ENCODE measurements at places on chromosomes 13 and 19.
A peak's percentile ranks its signal among the peaks of the same experiment; 100 is the strongest.

- DNase-seq = no peak
Observed at GRCh38 chr13:86541461-86541860, 742.2 kb upstream of the SLITRK6 start.

DNA sequence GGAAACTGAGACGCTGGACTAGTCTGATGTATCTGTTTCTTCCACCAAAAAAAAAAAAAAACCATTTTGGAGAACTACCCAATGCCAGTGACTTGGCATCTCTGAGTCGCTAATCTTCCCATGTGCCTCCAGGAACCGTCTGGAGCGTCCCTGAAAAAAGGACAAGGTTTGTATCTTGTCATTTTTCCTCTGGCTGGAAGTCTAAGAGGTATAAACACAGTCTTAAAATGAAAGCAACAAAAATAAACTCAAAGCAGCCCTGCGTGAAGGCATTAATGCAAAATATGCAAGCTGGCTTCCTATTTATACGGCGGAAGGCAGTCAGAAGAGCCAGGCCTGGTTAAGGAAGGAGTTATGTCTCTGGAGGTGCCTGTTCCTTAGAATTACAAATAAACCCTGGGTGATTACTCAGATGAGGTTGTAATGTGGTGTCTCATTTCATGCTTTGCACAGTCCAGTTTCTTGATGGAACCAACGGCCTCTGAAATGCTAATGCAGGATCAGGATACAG is 20.3 kb downstream of the ACTN4 start:
- DNase-seq = no peak

- DNase-seq = no peak
Observed at GRCh38 chr13:92313382-92313781, 913.2 kb upstream of the GPC6 start.

GRCh38 chr19:11324079-11324661 is 15.3 kb downstream of the RAB3D start:
- no peak for DNase-seq

GRCh38 chr13:76890021-76890420 is 3.8 kb upstream of the KCTD12 start:
- no peak for DNase-seq

DNA sequence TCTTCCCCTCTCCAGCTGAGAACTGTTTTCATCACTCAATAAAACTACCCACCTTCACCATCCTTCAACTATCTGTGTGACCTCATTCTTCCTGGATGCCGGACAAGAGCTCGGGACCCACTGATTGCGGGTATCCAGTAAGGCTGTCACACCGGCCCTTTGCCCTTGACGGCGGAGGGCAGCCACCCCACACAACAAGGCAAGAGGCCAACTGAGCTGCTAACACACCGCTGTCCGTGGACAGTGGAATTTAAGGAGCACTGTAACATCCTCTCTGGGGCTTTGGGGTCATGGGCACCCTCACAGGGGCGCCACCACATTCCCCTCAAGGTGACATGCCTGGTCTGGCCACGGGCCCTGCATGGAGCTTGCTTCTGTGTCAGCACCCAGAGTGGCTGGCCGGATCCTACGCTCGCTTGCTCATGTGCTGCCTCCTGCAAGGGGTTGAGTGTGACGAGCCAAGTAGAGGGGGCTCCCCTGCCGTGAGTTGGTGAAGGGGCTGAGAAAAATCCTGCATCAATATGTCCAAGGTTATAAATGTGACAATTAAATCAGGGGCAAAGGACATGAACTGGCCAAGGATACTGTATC is 31.4 kb downstream of the LHFPL6 start:
- no peak for DNase-seq

- DNase-seq = no peak
Observed at GRCh38 chr19:39996218-39996810, 546 bp upstream of the ZNF546 start.

- no peak for DNase-seq
Observed at GRCh38 chr13:81874253-81874652, 1533.3 kb upstream of the SPRY2 start.

- no peak for DNase-seq
Observed at GRCh38 chr19:33282036-33282671, 20.2 kb downstream of the CEBPA start.

DNA sequence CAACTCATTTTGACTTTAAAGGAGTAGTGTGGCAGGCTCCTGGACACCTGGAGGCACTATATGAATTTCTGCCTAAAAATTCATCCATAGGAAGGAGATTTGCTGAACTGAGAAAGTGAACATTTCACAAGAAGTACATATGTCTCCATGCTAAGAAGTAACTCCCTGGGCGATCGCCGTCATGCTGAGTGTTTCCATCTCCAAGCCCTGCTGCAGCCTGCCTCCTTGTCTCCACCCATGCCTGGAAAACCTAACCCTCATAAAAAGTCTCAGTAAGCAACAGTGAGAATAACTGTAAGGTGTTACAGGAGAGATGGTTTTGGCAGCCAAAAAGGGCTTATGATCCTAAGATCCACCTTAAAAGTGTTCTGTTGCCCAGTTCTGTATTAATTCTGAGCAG is 251.3 kb downstream of the SHISA2 start:
- DNase-seq = no peak

DNA sequence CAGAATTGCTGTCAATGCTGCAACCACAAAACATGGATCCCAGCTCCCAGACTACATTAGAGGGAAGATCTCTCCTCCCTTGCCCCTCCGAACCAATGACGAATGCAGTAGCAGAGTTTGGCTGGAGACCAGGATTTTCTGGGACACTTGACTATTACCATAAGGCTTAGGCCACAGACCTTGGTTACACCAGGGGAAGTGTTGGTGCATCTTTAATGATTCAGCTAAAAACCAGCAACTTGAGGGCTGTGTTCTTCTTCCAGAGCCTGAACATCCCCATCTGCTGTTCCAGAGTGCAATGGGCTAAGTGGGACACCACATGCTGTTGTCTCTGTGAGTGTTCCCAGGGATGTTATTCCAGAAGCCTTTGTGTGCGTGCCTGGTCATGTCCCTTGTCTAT is 528.2 kb downstream of the LMO7 start:
- DNase-seq = no peak

DNA sequence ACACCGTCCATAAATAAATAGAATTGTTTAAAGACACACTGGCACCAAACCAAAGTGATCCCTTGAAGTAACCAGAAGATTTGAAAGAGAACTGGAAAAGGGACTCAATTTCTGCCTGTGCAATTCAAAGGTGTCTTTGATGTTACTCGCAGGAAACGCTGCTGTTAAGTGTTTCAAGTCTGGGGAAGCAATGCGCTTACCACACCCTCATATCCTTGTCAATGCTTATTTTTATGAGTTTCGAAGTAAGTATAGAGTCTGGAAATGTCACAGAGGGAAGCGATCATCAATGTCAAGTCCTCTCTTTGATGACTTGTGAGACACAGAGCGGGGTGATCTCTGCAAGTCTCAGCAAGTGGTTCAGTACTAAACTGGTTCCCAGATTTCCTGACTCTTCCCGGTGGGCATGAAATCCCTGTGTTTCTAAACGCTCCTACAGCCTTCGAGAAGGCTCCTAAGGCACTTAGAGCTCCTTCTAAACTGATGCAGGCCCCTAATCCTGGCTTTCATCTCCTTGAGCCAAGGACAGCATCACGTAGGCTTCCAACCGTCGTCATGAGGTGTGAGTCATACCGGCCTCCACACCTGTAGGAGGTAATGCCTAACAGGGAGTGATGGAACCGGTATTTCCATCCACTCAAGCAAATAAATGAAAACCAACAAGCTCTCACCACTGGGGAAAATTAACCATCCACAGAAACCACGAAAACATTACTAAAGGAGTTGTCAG is 22.8 kb downstream of the SYDE1 start:
- DNase-seq = no peak

DNA sequence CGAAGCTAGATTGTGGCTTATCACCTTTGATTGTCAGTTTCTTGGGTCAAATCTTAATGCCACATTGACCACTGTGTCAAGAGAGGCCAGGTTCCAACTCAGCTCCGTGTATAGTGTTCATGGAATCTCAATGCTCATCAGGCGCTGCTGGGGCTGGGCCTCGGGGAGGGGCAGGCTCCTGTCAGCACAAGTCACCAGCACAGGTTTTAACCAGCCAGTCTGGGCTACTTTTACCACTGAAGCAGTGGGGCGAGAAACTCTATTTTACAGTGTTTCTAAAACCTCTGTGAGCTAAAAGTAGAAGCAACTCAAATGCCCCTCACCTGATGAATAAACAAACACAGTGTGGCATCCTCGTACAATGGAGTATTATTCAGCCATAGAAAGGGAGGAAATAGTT is 118.7 kb upstream of the GJB6 start:
- no peak for DNase-seq

DNA sequence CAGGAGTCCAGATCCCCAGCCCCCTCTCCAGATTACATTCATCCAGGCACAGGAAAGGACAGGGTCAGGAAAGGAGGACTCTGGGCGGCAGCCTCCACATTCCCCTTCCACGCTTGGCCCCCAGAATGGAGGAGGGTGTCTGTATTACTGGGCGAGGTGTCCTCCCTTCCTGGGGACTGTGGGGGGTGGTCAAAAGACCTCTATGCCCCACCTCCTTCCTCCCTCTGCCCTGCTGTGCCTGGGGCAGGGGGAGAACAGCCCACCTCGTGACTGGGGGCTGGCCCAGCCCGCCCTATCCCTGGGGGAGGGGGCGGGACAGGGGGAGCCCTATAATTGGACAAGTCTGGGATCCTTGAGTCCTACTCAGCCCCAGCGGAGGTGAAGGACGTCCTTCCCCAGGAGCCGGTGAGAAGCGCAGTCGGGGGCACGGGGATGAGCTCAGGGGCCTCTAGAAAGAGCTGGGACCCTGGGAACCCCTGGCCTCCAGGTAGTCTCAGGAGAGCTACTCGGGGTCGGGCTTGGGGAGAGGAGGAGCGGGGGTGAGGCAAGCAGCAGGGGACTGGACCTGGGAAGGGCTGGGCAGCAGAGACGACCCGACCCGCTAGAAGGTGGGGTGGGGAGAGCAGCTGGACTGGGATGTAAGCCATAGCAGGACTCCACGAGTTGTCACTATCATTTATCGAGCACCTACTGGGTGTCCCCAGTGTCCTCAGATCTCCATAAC is at the start of gene APOE:
Gene APOE (plus strand): TSS at position 360 of the 724 bp plus-strand sequence. CDS start 829 bp downstream, outside the sequence.
- DNase-seq = peak; percentile 69

DNA sequence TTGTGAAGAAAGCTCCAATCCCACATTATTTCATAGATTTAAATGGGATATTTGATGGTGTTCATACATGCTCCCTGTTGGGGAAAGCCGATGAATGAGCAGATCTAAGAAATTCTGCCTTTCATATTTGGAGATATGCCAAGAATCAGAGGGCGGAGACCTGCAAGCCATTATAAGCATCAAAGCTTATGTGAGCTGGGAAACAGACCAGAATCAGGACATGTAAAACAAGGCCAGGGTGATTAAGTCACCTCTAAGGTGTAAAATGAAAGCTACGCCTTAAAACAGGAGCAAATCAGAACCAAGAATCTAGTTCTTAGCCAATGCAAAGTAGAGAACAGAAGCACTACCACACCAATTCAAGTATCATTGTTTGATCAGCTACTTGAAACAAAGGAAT is 392.4 kb downstream of the DCT start:
- DNase-seq = no peak

GRCh38 chr13:44833139-44833538 is 156.1 kb downstream of the NUFIP1 start:
- DNase-seq = no peak

DNA sequence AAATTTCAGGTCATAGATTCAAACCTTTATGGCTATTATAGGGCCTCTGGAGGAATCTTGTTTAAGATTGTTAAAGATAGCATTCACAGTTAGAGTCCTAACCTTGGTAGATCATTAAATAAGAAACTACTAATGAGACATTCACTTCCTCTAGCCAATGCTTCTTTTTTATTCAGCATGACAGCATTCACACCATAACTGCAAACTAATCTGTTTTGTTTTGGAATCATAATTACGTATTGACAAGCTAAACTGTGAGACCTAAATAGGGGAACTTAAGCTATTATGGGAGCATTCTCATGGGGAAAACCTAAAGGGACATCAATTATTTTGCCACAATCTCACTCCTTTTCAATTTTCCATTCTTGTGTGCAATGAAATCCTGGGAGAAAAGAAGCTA is 653.8 kb downstream of the PCDH9 start:
- DNase-seq = no peak

GRCh38 chr19:53808710-53809125 is 15.4 kb downstream of the NLRP12 start:
- DNase-seq = no peak

DNA sequence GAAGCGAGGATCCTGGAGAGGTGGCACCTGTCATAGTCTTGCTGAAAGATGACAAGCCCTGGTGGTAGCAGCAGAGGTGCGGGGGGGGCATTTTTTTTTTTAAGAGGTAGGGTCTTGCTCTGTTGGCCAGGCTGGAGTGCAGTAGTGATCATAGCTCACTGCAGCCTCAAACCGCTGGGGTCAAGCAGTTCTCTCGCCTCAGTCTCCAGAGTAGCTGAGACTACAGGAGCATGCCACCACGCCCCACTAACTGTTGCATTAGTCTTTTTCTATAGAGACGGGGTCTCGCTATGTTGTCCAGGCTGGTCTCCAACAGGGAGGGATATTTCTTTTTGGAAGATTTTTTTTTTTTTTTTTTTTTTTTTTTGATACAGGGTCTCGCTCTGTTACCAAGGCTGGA is 3.3 kb downstream of the BAX start:
- no peak for DNase-seq

- DNase-seq = no peak
Observed at GRCh38 chr13:51721496-51721895, 82.5 kb downstream of the DHRS12 start.

DNA sequence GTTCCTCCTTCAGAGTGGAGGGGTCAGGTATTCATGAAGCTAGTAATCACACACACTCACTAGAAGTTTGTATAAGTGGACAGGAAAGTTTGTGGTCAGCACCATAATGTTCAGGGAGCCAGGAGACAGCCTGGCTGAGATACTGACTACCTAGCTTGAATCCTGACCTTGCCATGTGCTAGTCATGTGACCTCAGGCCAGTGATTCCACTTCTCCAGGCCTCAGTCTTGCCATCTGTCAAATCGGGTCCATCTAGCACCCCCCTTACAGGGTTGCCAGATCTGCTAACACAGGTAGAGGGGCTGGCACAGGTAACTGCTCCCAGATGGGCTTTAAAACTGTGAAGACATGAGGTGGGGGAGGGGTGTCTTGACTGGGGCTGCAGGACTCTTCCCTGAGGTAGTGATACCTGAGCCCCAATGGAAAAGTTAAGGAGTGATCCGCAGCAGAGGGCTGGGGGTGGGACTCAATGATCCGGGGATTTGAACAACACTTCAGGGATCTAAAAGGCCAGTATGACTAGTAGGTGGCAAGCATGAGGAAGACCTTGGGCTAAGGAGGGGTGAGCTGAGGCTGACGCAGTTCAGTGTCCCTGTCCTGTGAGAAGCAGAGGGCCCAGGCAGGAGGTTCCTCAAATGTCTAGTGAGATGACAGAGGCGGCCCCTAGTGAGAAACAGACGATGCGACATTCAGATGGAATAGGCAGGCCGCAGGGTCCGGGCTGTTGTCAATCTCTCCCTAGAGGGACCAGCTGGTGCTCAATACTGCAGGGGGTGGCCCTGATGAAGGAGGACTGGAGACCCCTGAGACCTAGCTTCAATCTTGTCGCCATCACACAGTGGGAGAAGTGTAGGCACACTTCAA is 8.5 kb downstream of the ACTMAP start:
- no peak for DNase-seq

- no peak for DNase-seq
Observed at GRCh38 chr13:29767006-29767405, 83.4 kb downstream of the UBL3 start.

Measured in ecto neural progenitor cell (in vitro differentiated cells).